GM19239 (cell line): ENCODE measurements at places on chromosomes 1 and 21.

- no peak for DNase-seq
Measured at GRCh38 chr1:8184301-8184700, 133.6 kb upstream of the SLC45A1 start.

- no peak for DNase-seq
Measured at GRCh38 chr1:94106716-94107115, 14.2 kb downstream of the ABCA4 start.

DNA sequence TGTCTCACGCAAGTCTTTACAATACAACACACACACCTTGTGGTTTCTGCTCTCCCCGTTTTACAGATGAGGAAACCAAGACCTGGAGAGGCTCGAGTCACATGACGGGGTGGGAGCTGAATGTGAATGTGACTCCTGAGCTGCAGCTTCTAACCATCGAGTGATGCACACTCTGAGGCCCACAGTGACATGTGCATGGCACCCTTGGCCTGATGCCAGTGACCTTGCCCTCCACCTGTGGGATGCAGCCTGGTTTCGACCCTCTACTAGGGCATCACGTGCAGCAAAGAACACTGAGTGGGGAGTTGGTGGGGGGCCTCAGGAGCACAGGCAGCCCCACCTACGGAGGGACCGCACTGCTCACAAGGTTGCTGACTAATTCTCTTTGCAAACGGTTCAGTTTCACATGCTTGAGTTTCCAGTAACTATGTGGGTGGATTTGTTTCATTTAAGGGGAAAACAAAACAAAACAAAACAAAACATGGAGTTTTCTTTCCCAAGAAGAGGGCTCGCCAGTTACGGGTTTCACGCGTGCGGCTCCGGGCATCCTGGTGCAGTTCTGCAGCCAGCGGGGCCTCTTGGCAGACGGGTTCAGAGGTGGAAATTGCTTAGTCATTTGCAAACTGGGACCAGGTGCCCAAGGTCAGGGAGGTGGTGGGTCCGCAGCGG lies 22.9 kb downstream of the SPSB1 start:
- no peak for DNase-seq

- DNase-seq: no peak
Measured at GRCh38 chr1:155006601-155007101, 4.0 kb downstream of the ZBTB7B start.

DNA sequence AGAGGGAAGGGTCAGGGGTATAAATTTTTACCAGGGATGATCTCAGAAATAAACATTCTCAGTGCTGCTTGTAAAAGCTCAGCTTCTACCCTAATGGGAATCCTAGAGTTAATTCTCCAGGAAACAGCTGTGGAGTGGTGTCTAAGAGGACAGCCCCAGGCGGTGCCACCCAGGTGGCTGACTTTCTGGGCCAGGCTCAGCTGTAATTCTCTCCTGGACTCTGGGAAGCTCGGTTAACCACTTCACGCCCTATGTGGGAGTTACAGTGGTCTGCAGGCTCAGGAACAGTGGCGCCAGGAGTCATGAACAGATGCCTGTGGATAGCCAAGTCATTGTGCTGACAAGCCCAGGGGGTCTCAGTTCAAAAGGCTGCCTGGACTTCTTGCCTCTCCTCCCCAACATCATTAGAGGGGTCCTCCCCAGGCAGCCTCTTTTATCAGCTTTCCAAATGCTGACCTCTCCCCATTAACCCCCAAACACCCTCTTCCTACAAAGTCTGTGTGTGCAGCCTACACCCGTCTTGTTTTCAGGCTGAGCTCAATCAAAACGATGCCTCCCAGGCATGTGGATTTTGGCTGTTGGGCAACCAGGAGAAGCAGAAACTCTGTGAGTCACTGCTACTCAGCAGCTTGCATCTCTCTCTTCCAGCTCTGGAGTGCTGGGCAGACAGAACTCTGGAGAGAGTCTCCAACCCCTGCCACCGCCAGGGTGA lies 1.2 kb downstream of the HHIPL2 start:
- DNase-seq: no peak

DNA sequence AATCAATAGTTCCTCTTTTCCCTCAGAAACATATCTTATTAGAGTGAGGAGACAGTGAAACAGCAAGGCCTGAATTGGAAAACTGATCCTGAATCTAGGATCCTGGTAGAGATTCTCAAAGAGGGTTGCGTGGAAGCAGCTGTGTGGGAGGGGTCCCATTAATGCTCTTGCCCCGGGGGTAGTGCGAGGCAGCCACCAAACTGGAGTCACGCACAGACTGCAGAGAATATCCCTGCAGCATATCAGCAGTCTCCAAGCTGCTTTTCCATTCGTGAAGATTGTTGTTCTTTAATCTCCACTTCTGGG lies 150.1 kb downstream of the DISC1 start:
- no peak for DNase-seq

- DNase-seq: no peak
Measured at GRCh38 chr1:148383966-148384365, 99.1 kb downstream of the PPIAL4G start.

GRCh38 chr1:177138347-177138746 lies 26.2 kb downstream of the ASTN1 start:
- no peak for DNase-seq

DNA sequence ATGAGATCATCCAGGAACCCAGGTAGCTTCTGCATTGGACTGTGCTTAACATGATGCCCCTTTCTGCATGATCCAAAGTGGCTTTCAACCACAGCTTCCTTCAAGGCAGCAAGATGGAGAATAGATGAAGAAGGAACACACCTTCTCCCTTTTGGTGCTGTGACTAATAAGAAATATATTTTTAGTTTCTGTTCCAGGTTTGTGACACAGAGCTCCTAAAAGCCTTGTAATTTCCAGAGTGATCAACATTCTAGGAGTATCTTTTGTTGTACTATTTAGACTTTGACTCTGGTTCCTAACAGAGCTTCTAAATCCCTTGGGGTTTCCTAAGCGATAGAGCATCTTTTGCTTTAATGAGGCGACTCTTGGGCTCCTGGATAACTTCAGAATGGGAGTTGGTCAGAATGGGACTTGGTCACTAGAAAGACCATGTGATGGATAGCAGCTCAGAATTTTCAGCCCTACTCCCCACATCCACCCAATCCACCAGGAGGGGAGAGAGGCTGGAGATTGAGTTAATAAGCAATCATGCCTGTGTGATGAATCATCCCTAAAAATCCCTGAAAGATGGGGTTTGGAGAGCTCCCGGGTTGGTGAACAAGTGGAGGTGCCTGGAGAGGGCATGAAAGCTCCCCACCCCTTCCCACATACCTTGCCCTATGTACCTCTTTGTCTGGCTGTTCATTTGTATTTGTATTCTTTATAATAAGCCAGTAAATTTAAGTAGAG lies 134.8 kb downstream of the FGGY start:
- DNase-seq: no peak

DNA sequence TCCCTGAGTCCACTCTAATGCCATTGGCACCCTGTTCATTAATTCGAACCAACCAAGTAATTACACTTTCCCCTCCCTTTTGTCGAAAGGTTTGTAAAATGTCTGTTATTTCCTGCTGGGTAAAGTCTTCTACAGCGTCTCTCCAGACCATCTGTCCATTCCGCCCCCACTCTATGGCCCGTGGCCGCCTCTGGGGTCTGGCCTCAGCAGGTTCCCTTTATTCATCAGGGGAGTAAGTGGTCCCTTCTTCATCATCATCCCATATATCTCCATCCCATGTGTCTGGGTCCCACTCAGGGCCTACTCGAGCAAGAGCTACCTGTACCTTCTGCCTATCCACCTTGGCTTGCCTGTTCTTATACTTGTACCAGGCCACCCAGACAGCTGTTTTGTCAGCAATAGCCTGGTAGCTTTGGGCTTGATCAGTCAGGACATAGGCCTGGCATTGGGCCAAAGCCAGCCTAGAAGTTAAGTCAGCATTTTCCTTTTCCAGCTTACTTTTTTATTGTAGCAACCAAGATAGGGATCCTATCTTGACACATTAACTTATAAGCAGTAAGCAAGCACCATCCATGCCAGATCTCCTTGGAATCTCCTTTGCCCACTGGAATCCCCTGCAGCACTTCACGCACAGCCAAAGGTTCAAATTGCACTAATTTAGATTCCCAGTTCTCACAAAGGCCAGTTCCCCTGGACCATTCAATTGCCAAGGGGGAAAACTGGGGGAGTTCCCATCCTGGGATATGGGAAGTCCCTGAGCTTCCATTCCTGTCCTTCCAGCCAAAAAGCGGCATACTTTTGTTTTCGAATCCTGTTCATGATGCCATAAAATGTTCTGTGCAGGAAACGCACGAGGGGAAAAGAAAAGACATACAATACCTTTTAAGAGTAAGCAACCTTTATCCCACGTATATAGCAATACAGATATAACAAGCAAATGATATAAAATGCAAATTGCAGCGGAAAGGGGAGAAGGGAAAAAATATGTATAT lies 6.6 kb upstream of the STUM start:
- no peak for DNase-seq

DNA sequence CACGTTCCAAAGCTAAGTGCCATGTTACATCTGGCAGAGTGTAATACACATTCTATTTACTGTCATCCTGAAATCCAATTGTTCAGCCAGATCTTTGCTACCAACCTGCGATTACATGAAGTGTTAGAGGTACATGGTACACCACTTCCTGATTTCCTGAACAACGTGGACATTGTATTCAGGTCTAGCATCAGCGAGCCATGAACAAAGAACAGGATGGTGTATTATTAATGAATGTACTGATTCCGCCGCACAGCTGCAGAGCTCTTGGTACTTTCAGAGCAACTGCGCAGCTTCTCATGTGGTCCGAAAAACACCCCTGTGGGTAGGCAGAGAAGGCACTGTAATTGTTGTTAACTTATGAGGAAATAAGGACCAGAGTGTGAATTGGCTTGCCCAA lies 511.4 kb downstream of the AJAP1 start:
- no peak for DNase-seq

DNA sequence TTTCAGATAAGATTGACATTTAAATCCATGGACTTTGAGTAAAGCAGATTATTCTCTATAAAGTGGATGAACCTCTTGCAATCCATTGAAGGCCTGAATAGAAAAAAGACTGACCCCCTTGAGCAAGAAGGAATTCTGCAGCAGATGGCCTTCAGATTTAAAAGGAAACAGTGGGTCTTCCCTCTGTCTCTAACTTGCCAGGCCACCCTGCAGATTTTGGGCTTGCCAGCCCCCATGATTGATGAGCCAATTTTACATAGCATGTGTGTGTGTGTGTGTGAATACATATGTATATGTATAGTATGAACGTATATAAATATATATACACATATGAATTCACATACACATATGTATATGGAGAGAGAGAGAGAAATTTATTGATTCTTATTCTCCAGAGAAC lies 113.4 kb downstream of the GRIK1 start:
- DNase-seq: no peak

GRCh38 chr1:46411601-46412341 lies 17.7 kb downstream of the FAAH start:
- no peak for DNase-seq

- no peak for DNase-seq
Measured at GRCh38 chr1:29986986-29987385, 736.4 kb downstream of the MATN1 start.

- DNase-seq: no peak
Measured at GRCh38 chr1:197600751-197601150, 174.5 kb downstream of the DENND1B start.

DNA sequence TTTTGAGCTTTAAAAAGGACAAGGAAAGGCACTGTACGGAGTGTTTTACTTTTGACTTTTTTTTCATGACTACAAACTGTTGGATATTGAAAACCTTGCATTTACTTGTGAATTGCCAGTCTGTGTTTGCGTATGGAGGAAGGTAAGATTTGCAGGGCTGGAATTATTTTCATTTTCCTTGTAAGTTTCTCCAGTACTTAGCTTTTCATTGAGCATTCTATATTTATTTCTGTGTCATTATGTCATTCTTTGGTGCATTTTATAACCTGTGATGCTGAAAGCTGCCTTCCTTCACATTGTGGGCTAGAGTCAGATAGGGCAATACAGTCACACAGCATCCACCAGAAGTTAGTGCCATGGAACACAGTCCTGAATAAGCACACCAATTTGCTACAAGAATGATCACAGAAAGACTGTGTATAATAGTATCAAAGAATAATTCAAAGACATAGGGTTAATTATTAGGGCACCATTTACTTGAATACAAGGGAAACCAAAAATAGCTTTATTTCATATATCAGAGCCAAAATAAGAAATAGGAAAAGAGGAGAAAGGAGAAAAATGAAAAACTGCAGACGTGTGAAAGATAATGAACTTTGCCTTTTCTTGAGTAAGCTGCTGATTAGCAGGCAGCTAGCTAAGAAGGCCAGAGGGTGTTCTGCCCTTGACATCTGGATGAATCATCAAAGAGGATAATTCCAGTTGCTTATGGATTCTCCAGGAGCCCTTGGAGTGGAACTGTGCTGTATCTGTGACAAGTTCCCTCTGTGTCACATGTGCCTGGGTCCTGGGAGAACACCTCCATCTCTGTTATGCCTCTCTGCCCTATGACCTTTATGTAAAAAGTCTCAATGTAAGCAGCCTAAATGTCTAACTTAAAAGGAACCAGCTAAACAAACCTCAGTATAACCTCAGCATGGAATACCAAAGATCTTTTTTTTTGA lies 8.0 kb upstream of the FAM20B start:
- no peak for DNase-seq

DNA sequence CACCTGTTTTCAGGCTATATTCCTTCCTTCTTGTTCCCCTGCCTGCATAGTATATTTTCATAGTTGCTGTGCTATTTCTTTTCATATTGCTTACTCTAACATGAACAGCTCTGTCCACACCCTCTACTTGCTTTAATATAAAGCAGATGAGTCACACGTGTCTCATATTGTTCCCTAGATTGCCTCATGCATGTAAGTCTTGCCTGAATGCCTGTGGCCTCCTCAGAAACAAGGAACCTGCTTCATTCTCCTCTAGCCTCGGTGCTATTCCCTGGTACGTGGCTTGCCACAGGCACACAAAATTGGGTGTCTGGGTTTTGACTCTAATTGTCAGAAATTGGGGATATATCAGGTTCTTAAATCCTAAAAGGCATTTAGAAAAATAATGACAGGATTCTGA lies 16.5 kb upstream of the PKP1 start:
- DNase-seq: no peak

GRCh38 chr1:86263101-86263500 lies 106.5 kb upstream of the COL24A1 start:
- DNase-seq: no peak

DNA sequence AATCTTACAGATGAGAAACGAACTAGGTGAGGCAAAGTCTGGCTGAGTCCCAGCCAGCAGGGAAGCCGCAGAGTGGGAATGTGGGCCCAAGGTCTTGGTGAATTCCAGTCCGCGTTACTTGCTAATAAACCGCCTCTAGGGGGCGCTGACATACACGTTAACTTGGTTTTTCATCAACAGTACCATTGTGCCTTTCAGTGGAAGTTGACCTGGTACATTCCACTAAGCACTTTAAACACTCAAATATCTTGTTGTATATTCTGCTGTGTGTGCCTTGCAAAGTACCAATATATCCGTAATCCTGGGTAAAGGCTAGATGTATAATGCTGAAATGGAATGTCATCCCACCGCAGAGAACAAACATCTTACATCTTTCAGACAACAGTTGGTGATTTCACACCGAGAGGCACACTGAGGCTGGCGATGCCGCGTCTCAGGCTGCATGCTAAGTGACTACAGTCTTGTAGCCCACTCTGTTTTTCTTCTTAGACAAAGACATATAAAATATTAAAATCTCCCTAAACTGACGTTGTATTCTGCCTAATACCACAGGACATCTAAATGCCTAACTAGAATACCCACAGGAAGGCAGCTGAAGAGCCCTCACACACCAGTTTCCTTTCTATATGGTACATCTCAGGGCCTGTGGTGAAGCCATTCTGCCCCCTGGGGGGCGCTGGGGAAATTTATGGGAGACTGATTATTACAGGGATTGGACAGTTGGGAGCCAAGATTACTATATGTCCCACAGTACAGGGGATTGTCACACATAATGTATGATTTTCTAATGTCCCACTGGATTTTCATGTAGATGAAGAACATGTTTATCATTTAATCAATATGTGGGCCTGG lies 49.2 kb upstream of the C1orf198 start:
- peak; percentile 37 for DNase-seq
